ENCODE measurements at places on chromosomes 16 and 17.

GRCh38 chr16:85983064-85983463, 84.1 kb downstream of the IRF8 start:
- DNase-seq: no peak

- DNase-seq: no peak
These were observed 664.5 kb downstream of the WWOX start for GRCh38 chr16:78763821-78764440.

GRCh38 chr17:80922580-80923160, 69.0 kb upstream of the CHMP6 start:
- DNase-seq: no peak

GRCh38 chr17:55683550-55684315, 38.9 kb downstream of the TMEM100 start:
- DNase-seq: no peak

DNA sequence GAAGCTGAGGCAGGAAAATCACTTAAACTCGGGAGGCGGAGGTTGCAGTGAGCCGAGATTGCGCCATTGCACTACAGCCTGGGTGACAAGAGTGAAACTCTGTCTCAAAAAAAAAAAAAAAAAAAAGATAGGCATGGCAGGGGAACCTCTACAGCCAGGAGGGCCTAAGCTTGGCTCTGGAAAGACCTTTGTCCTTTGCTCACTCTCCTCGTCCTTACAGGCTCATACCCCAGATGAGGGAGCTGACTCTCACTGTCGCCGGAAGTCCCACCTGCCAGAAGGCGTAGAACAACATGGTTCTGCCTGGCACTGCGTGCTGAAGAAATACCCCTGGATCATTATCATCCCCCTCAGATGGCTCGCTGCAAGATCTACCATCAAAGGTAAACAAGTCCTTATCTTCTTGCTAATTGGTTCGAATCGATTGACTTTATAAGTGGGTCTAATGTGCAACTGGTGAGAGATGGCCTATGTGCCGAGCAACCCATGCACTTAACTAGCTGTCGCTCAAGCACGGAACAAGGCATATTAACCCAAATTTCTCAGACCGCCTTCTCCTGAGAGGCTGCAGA, 29.7 kb downstream of the RTN4RL1 start:
- no peak for DNase-seq

- DNase-seq: peak; percentile 60
These were observed 10.0 kb upstream of the C1QTNF8 start for GRCh38 chr16:1105888-1106620.

DNA sequence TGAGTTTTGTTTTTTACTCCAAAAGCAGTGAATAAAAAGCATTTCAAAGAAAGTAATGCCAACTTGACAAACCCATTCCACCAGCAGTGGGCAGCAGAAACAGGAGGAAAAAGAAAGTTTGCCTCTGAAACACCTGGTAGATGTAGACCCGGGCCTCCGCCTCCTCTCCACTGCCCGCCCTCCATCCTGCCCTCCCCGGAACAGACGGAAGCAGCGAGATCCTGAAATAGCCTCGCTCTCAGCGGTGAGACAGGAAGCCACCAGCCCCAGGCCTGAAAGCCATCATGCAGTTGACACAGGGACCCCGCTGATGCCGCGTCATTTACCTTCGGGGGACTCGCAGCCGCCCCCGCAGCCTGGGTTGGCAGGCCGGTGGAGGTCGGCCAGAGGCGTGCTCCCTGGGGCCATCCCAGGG, 67.8 kb downstream of the C16orf78 start:
- DNase-seq: peak; percentile 50

GRCh38 chr17:50550661-50551432, 3.9 kb downstream of the SPATA20 start:
- DNase-seq: no peak

DNA sequence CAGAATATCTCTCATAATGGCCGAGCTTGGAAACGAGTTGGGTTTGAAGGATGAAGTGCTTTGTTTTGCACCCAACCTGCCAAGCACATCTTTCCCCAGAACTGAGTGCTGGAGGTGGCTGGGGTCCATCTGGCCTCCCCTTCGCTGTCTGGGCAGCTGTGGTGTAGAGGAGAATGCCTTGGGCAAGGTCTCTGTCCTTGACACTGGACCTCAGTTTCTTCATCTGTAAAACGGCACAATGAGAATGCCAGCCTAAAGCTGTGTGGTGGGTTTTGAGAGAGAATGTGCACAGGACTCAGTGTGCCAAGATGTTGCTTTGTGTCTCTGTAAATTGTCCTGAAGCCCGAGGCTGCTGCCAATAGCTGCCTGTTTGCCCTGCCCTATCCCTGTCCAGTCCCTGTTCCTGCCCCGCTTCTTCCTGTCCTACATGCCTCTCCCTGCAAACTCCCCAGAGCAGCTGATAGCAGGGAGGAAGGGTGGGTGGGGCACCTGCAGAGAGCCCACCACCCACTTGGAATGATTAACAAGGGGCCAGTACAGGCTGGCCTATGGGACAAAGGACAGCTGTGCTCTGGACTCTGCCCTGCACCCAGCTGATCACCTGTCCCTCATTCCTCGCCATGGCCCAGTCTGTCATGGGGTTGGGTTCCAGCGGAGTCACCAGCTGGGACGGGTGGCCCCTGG, 15.3 kb downstream of the LASP1 start:
- DNase-seq: no peak

GRCh38 chr16:87463722-87464690, 28.8 kb downstream of the ZCCHC14 start:
- peak; percentile 57 for DNase-seq

- DNase-seq: no peak
These were observed 81.2 kb downstream of the TOX3 start for GRCh38 chr16:52465711-52466267.

DNA sequence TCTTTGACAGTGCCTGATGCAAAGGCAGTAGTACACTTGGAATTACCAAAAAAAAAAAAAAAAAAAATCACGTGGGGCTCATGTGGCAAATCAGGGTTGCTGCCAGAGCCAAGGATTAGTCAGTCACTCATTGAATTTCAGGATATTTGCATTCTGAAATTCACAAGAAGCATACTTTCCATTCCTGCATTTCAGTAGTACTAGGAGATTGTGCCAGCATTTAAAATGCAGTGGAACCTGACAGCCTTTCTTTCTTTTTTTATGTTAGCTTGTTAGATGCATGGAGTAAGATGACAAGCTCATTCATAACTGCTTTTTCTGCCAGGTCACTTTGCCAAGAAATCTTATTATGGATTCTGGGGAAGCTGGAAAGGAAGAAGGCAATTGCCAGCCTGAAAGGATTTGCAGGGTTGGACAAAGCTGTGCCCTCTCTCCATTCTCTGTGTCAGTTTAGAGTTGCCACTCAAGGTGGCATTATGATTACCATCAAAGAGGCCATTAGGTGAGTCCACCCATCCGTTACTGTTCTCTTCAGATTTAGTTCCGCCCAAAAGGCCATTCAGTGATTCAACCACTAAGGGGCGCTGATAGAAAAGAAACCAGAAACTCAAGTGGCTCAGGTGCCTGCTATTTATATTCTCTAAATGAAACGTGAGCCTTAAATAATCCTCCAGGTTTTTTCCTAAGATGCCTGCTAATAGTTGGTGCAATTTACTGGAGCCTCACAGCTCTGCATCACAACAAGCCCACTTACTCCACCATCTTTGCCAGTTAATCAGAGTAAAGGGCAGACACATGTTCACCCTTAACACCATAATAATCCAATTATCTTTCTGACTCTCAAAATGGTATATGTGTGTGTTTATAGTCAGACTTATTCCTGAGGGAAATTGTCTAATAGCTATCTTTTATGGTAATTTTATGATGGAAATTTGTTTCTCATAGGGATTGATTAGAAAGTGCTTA, 59.0 kb downstream of the TANGO6 start:
- DNase-seq: no peak

GRCh38 chr16:70156207-70156978, 17.2 kb upstream of the CLEC18C start:
- DNase-seq: no peak

DNA sequence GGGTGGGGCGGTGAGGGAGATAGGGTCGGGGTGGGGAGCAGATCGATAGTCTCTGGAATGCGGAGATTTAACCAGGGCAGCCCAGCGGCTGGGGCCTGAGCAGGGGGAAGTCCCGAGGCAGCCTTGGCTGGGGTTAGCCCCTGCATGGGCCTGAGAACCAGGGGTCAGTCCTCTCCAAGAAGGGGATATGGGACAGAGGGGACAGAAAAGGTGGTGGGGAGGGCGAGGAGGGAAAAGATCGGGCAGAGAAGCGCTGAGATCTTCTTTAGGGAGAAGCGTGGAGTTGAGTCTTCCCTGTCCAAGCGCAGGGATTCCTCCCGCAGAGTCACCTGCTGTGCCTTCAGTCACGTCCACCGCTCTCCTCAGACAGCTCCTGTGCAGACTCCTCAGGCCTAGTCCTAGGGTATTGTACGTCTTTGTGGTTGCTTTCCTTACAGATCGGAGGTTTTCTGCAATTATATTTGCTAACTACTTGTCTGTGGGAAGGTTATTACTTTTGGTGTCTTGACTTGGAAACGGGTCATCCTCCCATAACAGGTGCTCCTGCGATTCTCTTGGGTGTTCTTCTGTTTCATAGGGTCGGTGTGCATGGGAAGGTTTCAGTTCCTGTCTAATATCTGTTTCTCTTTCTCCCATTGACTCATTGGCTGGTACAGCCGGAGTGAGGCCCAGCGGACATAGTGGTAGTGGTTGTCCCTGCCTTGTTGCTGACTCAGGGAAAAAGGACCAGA, 952 bp downstream of the CD300A start:
- DNase-seq: peak; percentile 38

DNA sequence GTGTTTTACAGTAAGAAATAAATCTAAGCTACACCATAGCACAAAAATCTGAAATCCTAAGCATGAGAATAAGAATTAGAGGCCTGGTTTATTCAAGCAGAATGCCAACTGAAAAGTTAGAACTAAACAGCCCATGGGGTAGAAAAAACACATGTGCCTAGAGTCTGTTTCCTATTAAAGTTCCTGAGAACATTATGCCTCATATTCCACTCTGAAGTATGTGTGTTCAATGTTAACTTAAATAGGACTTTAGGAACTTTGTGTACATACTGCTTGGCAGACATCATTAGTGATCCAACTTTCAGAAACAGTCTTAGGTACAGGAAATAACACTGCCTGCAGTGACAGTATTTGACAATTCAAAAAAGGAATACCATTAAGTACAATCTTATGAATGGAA, 18.2 kb downstream of the HEATR6 start:
- no peak for DNase-seq

DNA sequence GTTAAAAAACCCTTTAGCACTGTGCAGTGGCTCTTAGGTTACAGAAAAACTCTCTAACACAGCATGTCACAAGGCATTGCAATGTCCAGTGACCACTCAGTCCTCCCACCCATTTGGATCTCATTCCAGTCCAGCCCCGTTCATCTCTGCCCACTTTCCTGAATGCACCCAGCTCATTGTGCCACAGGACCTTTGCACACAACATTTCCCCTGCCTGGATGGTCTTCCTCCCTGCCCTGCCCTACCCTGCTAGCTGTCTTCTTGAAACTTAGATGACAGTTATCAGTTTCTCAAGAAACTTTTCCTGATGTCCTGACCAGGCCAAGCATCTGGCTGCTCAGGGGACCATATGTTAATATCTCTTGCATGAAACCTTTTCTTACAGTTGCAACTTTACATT, 67.2 kb downstream of the WWP2 start:
- DNase-seq: no peak

DNA sequence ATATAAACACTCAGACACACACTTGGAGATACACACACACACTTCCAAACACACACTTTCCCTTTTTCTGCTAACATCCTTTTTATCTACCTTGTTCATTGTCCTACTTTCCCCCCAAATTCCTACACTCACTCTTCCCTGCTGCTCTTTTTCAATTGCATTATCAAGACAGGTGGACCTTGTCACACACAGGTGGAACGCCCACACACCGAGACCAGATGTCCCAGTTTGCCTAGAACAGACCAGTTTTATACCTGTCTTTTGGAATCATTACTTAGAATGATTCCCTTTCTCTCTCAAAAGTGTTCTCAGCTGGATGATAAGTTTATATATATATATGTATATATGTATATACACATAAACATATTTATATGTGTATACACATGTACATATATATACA, 50.7 kb upstream of the ARHGAP44 start:
- DNase-seq: no peak

DNA sequence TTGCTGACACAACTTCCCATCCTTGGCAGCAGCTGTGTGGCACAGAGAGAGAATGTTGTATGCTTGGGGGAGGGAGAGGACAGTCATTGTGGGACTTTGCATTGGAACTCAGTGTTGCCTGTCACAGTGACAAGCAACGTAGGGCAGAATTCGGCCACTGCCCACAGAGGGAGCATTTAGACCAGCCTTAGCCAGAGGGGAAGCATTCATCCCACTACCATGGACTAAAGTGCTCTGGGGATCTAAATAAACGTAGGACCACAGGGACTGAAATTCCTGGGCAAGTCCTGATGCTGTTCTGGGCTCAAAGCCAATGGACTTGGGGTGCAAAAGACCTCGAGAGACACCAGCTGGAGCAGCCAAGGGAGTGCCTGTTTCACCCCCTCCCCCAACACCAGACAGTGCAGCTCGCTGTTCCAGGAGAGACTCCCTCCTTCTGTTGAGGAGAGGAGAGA, 44.9 kb downstream of the ABCA8 start:
- DNase-seq: no peak

GRCh38 chr17:79648181-79648831, 37.5 kb upstream of the RBFOX3 start:
- no peak for DNase-seq

GRCh38 chr17:61325382-61326073, 74.1 kb upstream of the TBX2 start:
- no peak for DNase-seq

DNA sequence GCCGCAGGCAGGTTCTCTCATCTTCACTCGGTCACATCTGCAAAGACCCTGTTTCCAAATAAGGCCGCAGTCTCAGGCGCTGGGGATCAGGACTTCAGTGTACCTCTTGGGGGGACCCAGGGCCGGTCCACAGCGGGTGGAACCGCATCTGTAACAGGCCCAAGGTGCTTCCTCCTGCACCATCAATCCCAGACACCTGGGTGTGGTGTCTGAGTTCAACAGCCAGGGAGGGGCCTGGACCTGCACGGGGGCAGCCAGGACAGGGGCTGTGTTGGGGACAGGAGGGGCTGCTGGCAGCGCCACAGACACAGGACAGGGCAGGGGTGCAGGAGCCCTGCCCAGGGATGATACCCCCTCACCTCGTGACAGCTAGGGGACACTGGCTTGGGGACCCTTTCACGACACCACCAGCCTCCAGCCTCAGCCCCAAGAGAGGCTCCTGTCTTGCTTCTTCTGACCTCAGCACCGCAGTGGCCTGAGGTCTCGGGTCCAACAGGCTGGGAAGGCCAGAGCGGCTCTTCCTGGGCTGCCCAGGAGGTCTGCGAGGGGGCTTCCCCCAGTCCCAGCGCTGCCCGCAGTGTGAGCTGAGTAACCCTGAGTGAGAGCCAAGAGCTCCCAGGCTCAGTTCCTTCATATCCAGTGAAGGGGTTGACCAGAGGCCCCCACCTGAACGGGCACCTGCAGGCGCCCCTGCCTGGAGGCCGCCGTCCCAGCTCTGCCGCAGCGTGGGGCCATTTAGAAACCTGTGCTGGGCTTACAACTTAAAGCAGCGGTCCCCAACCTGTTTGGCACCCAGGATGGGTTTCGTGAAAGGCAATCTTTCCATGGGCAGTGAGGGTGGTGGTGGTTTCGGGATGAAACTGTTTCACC, 30.7 kb upstream of the BAHCC1 start:
- DNase-seq: no peak

GRCh38 chr16:25009822-25010221, 5.3 kb downstream of the ARHGAP17 start:
- DNase-seq: no peak

GRCh38 chr16:57727610-57728009, 8.0 kb upstream of the KATNB1 start:
- no peak for DNase-seq
